Trophoblast cell (in vitro differentiated cells and primary cell): ENCODE measurements at places on chromosomes 16 and 17.

GRCh38 chr16:85965125-85965524 lies 66.2 kb downstream of the IRF8 start:
- no peak for DNase-seq

DNA sequence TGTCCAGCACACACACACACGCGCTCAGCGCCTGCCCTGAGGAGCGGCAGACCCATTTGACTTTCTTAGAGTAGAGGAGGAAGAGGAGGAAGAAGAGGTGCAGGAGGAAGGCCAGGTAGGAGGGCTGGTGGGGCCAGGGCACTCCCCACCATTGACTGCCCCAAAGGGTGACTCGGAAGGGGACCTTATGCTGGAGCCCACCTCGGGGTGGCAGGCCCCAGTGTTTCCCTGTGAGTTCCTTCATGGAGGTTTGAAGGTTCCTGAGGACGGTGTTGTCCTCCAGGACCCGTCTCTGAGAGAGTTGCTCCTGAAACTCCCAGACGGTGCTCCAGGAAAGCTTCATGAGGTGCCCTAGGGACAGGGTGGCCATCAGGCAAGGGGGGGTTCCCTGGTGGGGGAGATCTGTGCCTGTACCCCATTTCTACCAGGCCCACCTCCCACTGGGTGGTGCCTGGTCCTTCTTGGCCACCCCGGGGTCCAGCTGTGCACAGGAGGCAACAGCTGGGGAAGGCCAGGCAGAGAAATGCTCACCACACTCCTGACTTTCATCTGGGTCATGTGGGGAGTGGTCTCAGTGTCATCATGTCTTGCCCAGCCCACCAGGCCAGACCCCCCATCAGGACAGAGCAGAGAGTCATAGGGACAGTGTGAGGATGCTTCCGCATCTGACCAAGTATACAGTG lies 89.5 kb downstream of the TNFRSF13B start:
- no peak for DNase-seq

GRCh38 chr16:50202926-50203624 lies 50.0 kb downstream of the TENT4B start:
- DNase-seq: peak; percentile 95

DNA sequence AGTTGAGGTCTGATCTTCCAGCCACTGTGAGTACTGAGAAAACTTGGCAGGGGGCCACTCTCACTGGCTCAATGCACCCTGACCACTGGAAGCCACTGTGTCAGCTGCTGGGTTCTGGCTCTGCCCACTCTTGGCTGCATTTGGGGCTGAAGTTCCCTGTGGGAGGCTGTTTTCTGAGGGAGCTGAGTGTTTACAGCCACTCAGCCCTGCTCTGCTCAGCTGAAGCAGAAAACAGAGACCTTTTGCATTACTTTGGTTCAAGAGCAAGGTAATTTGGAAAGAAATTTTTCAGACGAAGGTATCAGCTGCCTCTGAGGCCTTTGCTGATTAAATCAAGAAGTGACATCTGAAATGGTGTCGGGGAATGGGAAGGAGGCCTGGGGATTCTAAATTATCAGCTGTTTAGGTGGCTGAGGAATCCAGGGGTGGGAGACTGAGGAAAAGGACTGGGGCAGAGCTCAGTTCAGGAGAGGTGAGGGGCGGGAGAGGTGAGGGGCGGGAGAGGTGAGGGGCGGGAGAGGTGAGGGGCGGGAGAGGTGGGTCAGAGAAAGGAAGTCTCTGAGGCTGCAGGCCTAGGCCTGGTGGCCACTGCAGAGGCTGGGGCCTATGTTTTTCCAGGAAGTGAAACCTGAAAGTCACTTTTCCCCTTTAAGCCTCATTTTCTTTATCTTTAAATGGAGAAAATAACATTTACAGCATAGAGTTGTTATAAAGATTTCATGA lies at the start of gene ACSM5:
Gene ACSM5, plus strand, starts transcription at position 137 of the 723 bp plus-strand sequence. CDS start 1,951 bp downstream, outside the sequence.
- DNase-seq: no peak

GRCh38 chr17:11094331-11094730 lies 146.7 kb upstream of the SHISA6 start:
- no peak for DNase-seq

DNA sequence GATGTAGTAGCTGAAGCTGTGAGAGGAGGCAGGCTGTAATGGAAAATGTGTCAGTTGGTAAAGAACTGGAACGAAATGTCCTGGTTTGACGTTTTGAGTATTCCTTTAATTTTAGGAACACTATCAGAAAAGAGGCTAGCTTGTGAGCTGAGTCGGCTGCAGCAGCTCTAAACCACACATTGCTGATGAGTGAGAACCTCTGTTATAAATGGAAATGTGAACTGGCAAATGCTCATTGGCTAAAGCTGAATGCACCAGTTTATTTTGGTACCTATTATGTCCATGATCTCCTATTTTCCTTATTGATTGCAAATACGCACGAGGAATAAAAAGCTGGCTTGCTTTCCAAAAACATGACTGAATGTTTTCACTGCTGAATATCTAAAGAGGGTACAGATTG lies 11.0 kb upstream of the WIPI1 start:
- no peak for DNase-seq

DNA sequence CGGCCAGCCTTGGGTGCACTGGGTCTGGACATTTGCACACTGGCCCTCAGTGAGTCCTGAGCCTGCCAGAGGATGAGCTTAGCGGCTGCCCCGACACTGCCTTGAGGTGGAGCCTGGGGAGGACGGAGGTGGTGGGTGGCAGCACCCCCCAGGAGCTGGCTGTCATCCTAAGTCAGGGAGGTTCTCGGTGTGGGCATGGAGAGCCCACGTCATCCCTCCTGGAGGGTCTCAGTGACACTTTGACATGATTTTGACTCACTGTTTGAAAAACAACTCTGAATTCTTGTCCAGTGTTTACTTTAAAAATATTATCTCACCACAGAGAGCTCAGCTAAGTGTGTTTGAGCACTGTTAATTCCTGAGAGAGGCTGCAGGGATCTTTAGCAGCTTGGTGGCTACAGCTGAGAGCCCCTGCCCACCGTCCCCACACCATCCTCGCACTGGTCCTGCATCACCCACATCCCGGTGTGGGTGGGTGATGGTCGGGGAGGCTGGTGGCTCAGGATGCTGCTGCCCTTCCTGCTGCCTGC lies 63.1 kb downstream of the BANP start:
- no peak for DNase-seq

- no peak for DNase-seq
These were observed 1.1 kb downstream of the DNASE1 start for GRCh38 chr16:3655396-3656159.
